Stimulated activated CD8-positive, alpha-beta memory T cell treated with anti-CD3 and anti-CD28 coated beads, Interleukin-15, amount 100 ng/mL, for 4 hours (primary cell): ENCODE measurements at places on chromosomes 7 and 10.

GRCh38 chr7:7190142-7190541 lies 7.8 kb downstream of the C1GALT1 start:
- no peak for DNase-seq

DNA sequence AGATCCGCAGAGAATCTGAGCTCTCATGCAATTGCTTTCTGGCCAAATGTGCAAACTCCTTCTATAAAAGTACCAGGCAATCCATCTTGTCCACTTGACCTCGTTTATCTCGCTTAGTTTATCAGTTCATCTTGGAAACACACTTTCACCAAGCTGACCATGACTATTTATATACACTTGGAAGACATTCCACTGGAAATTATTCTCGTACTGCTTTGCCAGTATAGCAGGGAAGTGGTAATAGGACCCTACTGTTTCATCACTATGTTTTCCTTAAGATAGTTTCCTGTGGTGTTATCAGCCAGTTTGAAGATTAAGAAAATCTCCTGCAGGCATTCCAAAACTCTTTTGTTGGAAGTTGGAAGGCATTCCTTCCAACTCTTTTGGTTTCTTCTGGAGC lies 115.3 kb upstream of the FAM171A1 start:
- DNase-seq = no peak

- no peak for DNase-seq
Observed at GRCh38 chr10:119523895-119524719, 18.4 kb downstream of the RGS10 start.

DNA sequence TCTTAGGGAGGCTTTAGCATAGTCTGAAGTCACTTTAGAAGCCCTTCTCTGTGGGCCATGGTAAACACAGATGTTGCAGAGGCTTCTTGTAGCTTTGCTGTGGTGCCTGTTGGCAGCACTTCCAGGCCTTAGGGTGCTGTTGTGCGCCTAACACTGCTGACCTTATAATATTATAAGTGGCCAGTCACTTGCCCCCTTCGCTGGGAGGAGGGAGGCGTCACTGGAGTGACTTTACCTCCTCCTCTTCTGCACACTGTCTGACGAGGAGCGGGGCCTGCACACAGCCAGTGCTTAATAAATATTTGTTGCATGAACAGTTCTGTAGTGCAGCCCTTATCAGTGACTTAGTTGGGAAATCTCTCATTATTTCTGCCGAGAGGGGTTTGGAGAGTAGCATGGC lies 63.3 kb downstream of the WDR37 start:
- no peak for DNase-seq

DNA sequence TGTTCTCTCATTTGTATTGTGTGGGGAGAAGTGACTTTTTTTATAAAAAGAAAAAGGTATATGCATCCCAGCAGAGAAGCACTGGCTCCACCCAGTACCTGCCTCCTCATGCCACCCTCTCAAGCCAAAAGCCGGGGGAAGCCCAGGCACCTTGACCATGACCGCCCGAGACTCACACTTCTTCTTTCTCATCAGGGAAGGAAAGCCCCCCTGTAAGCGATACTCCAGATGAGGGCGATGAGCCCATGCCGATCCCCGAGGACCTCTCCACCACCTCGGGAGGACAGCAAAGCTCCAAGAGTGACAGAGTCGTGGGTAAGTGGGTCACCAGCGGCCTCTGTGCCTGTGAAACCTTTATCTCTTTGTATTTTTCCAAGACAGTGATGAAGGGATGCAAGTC lies 22.9 kb downstream of the IKZF1 start:
- no peak for DNase-seq

DNA sequence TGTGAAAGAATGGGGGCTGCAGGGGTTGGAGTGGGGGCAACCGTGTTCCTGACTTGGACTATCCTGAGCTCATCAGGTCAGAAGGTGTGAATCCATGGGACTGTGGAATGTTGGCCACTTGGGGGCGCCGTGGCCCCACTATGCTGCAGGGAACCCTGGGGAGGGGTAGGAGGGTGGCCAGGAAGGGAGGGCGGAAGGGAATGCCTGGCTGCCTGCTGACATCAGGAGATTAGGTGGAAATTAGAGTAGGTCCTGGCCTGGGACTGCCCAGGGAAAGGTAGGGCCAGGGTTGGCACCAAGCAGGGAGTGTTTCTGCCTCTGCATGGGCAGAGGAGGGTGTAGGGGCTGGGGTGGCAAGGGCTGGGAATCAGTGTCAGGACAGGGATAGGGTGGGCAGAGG lies 65.8 kb upstream of the PRSS58 start:
- DNase-seq = no peak

DNA sequence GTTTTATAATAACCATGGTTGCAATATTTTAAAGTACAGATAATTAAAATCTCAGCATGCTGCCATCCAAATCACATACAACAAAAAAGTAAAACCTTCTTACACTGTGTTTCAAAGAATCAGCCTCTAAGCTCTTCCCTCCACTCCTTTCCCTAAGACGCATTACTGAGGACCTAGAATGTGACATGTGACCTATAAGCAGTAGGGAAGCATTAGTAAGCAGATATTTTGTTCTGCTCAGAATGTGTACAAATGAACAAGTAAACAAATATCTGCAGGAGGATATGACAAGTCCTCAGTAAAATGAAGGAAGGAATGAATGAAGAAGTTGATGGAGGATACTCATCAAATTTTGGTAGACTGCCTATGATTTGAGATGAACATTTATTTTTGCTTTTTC lies 49.1 kb downstream of the RAB11FIP2 start:
- no peak for DNase-seq

GRCh38 chr7:35250941-35251340 lies 3.0 kb downstream of the TBX20 start:
- no peak for DNase-seq

GRCh38 chr7:2504889-2505375 lies 14.6 kb upstream of the LFNG start:
- no peak for DNase-seq

- no peak for DNase-seq
Observed at GRCh38 chr10:79331226-79331625, 16.0 kb upstream of the PPIF start.

DNA sequence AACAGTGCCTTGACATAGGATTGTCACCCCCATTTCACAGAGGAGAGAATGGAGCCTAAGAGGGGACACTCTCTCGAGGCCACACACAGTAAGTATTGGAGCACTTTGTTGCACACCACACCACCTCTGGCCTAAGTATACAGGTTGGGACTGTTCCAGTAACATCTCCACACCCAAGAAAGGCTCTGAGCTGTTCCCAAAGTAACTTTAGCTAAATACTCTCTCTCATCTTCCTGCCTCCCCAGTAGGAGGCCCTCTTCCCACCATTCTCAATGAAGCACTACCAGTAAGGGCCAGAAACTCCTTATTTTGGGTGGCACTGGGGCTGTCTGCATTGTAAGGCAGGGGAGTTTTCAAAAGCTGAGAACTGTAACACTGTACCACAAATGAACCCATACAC lies 189.5 kb downstream of the ZNF438 start:
- DNase-seq = no peak

GRCh38 chr7:106874076-106874475 lies 9.0 kb downstream of the PIK3CG start:
- no peak for DNase-seq

DNA sequence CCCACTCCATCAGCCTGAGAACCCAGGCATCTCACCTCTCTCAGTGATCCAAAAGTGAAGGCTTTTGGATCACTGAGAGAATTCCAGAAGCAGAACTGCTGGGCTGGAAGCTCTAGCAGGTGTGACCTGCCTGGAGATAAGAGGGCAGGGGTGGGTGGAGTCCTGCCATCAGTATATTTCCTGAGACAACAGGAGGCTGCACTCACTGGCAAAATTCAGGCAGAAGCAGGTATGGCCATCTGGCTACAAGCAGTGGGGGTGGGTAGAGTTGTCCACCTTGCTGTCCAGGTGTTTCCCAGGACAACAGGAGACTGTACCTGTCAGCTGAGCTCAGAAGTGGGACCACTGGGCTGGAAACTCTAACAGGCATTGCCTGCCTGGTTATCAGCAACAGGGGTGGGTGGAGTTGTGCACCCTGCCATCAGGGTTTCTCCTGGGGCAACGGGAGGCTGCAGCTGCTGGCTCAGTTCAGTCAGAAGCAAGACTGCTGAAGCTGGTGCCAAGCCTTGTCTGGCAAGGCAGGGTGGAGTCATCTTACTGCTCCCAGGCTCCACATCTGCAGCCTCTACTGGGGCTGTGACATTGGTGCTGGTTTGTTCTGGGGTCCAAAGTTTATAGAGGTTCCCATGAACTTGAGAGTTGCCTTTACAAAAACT lies 47.2 kb upstream of the SFTPD start:
- no peak for DNase-seq

GRCh38 chr10:80741278-80741677 lies 203.6 kb downstream of the SH2D4B start:
- no peak for DNase-seq

- DNase-seq = no peak
Observed at GRCh38 chr10:69718951-69719350, 82.8 kb upstream of the COL13A1 start.

DNA sequence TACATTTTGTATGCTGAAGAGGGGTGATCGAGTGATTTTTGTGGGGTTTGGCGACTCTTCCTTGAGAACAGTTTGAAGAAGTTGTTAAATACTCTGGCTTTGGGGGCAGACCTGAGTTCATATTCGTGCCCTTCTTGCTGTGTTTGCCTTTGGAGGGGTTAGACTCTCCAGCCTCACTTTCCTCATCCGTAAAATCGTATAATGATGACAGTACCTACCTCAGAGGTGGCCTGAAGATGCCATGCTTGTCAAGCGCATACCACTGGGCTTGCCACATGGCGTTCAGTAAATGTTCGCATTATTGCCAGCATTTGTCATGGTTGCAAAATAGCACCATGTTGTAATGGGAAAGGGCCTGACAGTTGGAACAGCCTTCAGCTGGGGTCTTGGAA lies 1.3 kb downstream of the STK17A start:
- no peak for DNase-seq

- peak; percentile 17 for DNase-seq
Observed at GRCh38 chr7:24665564-24666294, 91.5 kb downstream of the GSDME start.

DNA sequence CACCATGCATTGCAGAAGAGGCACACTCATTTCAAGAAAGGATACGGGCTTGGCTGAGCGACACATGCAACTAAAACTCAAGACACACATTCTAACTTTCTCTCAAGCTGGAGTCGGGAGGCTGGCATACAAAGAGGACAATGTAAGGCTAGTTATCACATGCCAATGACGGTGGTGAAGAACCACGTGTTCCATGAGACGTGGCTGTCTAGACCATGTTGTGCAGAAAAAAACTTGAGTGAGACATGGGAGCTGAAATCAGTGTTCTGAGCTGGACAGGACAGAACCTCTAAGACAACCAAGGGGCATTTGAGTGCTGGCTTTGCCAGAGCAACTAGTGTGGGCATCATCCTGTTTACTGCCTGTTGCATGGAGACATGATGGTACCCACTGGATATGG lies 193.0 kb upstream of the DPP6 start:
- no peak for DNase-seq

DNA sequence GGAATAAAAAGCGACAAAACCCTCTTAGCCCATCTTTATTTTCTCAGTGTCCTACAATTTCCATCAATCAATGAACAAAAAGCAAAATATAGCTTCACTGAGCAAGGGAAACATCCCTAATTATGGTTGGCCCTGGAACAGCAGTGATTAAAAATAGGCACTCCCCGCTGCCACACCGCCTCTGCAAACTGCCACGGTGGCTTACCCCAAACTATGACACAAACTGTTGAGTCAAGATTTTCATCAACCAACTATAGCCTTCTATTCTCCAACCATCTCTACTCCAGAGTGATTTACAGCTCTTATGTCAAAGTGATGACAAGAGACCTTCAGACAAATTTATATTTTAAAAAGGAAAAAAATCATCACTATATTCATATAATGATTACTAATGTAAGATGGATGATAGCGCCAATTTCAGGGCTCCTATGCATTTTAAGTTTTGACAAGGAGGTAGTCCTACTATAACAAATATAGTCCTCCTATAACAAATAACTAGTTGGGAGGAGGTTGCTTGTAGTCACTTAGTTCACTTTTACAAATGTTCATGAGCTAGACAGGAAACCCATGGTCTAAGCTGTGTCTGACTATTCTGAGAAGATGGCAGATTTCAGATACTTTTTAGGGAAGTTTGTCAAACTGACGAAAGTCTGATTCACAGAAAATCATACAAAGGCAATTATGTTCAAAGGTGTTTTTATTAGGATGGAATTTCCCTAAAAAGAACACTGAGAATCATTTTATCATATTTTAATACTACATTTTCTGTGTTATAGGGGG lies 26.3 kb downstream of the DENND11 start:
- no peak for DNase-seq

DNA sequence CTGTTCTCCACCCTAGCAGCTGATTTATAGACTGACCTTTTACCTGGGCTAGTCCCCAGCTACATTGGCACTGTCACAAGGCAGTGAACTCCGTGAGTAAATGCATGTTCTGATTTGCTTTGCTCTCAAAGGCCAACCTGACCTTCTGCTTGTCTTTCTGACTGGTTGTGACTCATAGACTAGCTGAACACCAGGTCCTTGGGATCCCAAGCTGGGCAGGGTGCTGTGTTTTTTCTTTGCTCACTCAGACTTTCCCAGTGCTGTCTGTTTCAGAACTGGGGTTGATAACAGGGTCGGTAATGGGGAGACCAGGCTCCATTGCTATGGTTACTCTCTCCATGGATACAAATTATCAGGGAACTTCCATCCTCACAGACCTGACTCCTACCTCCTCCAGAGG lies 35.0 kb downstream of the EVX1 start:
- DNase-seq = no peak

GRCh38 chr10:124299696-124300095 lies 119.0 kb downstream of the OAT start:
- no peak for DNase-seq

- no peak for DNase-seq
Observed at GRCh38 chr7:30594048-30594539, 584 bp upstream of the GARS1 start.

DNA sequence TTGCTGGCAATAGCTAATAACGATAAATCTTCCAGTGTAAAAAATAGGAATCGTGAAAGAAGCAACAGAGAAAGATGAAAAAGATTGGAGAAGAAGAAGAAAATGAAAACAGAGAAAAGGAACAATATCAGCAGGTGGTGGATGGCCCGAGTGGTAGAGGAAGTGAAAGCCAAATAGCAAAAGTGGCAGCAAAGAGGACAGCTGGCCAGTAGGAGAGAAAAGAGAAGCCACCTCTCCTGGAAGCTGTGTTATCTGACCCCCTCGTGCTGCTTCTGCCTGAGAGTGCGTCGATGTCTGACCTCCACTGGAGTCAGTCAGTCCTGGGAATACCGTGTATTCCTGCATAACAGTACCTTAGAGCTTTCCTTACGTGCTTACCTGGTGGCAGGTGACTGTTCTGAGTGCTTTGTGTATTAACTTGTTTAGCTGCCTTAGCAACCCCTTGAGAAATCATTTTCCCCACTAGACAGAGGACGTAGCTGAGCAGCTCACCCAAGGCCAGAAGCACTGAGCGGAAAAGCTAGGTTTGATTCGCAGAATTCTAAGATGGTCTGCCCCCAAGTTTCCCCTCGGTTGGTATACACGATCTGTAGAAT lies 88.3 kb downstream of the CHN2 start:
- DNase-seq = no peak

DNA sequence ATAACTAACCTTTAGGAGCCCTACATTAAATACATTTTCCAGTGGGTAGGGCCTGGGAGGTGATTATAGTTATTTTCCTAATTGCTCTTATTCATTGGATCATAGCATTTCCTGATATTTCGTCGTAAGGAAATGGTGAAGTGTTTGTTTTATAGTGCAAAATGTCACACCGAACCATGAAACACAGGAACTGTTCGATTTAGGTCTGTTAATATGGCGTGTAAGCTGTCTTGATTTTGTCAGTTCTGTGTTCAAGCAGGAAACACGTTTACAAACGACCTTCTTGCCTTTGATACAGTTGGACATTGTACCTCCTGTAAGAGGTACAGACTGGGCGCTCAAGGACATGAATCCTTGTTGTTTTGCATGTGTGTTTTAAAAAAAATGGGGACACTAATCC lies 14.8 kb downstream of the RBM17 start:
- DNase-seq = no peak
